ENCODE measurements at places on chromosomes 16 and 17.

DNA sequence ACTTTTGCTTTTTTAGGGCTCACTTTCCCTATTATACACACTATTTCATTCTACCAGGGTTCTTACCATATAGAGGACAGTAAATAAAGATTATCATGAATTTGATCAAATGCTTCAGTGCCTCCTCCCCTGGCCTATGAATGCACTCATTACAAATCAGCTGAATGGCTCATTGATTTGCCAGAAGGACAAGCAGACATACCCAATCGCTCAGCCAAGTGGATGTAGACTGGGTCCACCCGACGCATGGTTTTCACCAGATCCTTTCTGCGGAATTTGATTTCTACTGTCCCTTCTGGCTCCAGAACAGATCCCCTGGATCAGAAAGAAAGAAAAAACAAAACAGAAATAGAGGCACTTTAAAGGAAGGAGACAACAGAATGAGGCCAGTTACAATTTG is 162.6 kb downstream of the AATF start:
- no peak for DNase-seq

GRCh38 chr17:39799395-39799794 is 61.7 kb downstream of the GRB7 start:
- DNase-seq = no peak

GRCh38 chr17:39755554-39756379 is 18.0 kb downstream of the GRB7 start:
- peak; percentile 76 for DNase-seq

DNA sequence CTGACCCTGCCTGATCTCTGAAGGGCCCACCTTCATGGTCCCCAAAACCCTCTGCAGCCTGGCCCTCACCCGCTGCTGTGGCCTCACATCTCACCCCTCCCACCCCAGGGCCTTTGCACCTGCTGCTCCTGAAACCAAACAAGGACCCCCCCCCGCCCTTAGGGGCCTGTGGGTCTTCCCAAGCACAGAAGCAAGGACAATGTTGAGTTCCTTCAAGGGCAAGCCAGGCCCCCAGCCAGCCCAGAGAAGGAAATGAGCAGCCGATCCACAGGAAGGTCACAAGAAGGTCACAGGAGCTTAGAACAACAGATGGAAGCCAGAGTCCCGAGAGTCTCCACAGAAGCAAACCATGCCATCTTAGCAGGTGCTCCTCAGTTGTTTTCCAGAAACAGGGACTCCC is 493 bp upstream of the PDE6G start:
- DNase-seq = no peak

- DNase-seq = no peak
Observed at GRCh38 chr16:19851476-19851875, 33.2 kb downstream of the GPRC5B start.

DNA sequence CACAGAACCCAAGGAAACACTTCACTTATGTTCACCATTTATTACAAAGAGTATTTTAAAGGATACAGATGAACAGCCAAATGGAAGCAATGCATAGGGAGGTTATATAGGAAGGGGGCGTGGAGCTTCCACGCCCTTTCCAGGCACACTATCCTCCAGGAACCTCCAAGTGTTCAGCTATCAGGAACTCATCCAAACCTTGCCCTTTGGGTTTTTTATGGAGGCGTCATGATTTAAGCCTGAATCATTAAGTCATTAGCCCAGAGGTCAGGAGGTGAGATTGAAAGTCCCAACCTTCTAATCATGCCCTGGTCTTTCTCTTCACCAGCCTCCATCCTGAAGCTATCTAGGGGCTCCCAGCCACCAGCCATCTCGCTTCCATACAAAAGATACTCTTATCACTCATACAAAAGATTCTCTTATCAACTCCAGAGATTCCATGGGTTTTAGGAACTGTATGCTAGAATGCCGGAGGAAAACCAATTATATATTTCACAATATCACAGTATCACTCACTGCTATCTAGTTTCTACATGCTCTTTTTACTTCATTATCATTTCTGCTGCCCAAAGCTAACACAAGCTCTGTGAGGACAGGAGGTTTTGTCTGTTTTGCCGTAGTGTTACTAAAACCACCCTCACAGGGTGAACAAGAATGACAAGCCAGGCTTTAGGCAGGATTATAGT is 213.4 kb downstream of the SLC39A11 start:
- no peak for DNase-seq

- DNase-seq = no peak
Observed at GRCh38 chr16:78815713-78816112, 716.3 kb downstream of the WWOX start.

DNA sequence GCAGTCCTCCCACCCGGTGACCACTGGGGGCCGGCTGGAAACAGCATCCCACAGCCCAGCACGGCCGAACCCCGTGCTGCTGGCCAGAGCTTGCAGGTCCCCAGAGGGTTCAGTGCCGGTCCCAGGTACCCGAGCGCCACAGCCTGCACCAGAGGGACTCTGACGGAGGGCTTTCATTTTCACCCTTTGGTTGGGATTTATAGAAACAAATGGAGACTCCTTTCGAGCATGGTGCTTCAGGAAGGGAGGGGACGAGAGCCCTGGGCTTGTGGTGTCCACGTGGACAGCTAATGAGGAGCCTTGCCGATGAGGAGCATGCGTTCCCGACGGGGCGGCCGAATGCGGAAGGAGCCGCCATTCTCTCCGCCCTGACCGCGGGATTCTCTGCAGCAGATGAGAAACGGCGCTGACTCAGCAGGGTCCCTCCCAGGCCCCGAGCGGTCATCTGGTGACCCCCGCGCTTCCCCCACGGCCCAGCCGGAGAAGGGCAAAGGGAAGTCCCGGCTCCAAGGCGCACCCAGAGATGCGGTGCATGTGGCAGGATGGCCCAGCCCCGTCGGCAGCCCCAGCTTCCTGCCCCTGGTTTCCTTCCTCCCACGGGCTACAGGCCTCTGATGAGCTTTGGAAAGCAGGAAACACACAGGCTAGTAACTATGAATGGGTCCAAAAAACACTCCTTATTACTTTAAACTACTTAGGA is 9.8 kb downstream of the SLC38A10 start:
- peak; percentile 81 for DNase-seq

DNA sequence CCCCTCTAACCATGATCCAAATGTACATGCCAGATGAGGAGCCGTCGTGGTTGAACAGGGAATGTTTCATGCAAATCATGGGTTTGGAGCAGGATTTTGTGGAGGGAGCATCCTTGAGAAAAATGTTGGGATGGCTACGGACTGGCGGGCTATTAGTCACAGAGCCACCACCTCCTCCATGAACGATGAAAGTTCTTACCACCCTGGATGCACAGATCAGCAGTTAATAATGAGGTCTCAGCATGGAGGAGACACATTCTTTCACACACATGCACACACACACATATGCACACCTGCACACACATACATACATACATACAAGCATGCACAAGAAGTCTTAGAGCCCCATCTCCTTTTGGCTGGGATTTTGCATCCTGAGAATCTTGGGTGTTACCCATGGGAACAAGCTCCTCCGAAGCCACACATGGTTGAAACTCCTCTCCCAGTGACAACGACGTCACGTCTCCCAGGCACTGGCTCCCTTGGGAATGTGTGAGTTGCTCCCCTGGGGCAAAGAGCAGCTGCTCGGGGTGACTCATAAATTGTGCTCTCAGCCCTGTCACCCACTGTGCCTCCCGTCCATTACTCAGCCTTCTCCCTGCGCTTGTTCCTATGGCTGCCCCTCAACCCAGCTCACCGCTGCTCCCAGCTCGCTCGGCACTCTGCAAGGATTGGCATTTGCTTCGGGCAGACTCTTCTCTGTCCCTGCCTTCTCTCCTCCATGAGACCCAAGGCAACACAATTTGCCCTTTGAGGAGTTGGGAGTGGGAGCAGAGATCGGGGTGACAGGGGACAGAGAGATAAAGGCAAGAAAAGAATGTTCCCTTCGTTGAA is 344.6 kb downstream of the SOX9 start:
- no peak for DNase-seq

DNA sequence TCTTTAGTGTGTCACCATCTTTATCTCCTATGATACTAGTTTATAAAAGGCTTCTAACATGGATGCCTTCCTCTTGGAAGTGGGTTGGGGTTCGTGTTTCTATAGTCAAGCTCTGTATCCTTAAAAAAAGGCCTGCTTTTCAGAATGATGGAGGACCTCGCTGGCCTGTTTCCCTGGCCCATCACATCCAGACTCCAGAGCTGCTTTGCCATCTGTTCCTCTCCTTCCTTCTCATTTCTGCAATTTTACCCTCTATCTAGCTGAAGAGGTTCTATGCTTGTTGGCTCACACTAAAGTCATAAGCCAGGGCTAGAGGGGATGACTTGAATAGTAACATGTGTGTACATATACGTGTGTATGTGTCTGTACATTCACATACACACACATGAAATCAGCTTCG is 450.8 kb upstream of the HSBP1 start:
- no peak for DNase-seq

- peak; percentile 71 for DNase-seq
Observed at GRCh38 chr17:58336456-58337209, 8.0 kb upstream of the TSPOAP1 start.

GRCh38 chr17:72287586-72287985 is 166.8 kb downstream of the SOX9 start:
- no peak for DNase-seq

DNA sequence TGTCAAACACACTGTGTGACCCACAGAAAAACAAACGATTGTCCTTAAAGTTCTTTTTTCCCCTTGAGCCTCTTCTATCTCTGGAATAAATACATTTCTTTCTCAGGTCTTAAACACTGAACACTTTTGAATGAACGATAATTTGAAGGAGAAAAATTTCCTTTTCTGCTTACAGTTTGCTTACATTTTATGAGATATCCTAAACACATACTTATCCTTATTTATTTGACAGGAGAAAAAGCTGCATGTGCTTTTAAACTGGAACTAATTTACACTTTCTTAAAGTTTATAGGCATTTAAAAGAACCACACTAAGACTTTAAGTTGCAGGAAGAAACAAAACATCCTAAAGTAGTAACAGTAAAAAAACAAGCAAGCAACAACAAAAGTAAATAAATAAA is 4.7 kb upstream of the IGF2BP1 start:
- no peak for DNase-seq

DNA sequence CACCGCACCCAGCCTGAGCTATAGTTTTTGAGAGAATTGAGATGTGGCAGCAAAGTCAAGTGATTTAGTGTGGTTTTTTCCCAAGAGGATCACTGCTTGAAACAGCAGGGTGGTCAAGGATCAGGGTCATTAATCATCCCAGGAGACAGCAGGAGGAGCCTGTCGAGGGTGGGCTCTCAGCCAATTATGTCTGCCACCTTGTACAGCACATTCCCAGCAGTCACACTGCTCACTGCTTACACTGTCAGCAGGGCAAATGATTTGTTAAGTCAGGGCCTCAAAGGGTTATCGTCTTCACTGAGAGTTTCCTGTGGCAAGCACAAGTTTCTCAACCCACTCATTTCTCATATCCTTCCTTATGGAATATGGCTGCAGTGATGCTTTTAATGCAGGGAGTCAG is 13.2 kb downstream of the B3GNT9 start:
- no peak for DNase-seq

GRCh38 chr17:6870841-6871240 is 39.3 kb upstream of the TEKT1 start:
- DNase-seq = no peak

DNA sequence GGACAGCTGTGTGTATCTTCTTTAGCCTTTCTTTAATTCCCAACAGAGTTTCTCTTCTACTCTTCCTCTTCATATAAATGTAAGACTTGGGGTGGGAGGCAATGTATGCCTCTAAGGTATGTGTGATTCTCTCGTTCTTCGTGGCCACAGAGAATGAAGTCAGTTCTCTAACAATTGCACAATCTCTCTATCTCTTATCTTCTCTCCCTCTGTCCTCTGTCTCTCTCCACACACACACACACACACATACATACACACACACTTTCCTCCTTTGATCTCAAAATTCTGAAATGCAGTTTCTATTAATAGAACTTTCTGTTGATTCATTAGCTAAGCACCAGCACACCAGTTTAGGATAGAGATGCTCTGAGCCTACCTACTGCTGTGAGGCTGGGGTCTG is 615.7 kb upstream of the SALL1 start:
- DNase-seq = no peak

DNA sequence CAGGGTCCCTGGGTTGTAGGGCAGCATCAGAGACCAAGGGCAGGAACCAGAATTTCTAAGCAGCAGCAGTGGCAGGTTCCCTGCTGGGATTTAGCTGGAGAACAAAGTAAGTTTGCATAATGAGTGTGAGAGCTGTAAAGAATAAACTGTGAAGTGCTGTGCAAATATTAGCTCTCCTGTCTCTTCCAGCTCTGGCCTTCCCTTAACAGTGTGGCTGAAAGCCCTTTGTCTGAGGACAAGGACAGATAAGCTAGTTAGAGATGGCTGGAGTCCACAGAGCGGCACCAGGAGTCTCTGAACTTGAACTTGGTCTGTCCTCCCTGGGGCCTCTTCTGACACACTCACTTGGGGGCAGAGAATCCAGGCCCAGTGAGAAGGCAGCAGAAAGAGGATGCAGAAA is 98.2 kb upstream of the WSCD1 start:
- no peak for DNase-seq

DNA sequence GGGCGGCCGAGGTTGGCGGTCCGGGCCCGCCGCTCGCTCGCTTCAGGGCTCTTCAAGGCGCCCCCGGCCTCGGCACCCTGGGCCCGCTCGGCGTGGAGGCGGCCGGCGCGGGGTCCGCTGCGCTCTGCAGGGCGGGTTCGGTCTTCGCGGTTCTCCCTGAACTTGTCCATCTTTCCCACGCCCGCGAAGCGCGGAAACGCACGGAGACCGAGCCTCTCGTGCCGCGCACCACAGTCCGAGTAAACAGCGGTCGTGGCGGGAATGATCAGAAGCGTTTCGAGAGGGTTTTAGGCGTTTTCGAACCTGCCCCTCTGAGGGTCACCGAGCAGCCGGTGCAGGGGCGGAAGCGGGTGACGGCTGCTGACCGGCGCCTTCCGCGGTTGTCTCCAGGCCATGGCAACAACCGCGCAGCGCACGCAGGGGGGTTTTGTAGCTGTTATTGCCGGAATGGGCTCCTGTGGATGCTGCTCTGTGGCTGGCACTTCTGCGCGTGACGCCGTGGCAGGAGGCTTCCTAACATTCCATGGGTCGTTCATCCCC is 414 bp downstream of the NARF start:
- DNase-seq = no peak

GRCh38 chr16:85206472-85207356 is 94.4 kb upstream of the CIBAR2 start:
- no peak for DNase-seq

Measured in activated CD8-positive, alpha-beta memory T cell treated with anti-CD3 and anti-CD28 coated beads, Interleukin-2, amount 50 U/mL, for 48 hours (primary cell).